ENCODE measurements at places on chromosomes 1 and 21.
A peak's percentile ranks its signal among the peaks of the same experiment; 100 is the strongest.

- DNase-seq, result no peak
These were observed 6.1 kb downstream of the ATAD3A start for GRCh38 chr1:1517973-1518620.

DNA sequence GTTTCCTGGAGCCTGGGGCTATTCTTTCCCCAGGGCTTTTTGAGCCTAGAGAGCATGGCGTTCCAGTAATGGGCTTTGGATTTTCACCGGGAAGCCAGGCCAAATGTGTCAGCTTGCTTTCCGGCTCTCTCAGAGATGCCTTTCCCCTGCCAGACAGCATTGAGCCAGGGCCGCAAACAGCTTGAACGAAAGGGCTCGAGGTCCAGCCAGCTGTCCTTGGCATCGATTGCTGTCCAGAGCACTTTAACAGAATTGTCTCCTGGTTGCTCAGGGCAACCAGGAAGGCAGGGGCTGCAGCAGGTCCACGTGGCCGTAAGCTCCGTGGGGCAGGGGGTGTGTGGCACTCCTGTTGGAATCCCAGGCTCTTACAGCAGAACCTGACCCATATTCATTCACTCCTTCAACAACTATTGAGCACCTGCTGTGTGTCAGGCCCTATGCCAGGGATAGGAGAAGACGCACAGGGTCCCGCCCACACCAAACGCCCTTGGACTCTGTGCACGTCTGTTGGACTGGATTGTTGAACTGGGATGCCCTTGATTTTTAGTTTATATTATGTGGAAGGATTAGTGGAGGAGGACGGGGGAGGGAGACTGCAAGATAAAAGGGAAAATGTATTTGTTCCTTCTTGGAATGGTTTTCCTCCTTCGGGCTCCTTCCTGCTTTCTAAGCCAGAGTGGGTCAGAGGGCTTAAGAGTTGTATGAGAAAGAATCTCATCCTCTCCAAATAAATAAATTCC lies 38.7 kb upstream of the EFHD2 start:
- DNase-seq, result no peak

DNA sequence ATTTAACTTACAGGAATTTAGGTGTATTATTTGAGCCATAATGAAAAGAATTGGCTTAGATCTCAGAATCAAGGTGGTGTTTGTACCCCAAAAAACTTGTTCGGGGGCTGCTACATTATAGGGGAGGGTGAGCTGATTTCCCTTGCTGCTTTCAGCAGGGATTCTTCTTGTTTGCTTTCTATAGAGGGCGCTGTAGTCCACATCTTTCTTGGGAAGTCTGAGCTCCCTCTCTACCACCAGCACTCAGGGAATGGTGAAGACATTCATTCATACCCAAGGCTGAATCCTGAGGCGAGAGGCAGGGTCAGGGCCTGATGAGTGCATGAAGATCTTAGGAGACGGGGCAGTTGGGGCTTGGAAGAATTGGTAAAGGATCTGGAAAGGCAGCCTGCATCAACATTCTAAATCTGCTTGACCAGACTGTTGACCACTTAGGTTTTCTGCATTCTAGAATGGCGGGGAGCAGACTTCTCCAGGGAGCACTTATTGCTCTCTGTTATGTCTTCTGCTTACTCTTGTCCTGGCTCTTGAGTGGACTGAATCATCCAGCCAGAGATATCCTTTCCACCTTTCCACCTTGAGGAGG lies 18.9 kb downstream of the SPATA46 start:
- peak; percentile 21 for DNase-seq

DNA sequence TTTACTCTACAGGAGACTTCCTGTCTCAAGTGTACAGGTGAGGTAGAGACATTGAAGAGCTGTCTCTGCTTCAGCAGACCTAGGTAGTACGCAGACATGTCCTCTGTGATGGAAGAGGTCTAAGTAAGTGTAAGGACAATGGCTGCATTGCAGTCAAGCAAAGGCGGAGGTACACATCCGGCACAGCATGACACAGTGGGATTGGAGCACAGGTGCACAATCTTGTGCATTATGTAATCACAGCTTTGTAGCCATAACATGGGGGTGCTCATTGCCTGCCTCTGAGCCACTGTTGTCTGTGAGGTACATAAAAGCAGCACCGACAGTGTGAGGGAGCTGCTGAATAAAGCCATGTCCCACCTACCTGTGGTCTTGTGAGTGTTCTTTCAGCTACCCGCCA lies 66.4 kb upstream of the CCDC190 start:
- no peak for DNase-seq

DNA sequence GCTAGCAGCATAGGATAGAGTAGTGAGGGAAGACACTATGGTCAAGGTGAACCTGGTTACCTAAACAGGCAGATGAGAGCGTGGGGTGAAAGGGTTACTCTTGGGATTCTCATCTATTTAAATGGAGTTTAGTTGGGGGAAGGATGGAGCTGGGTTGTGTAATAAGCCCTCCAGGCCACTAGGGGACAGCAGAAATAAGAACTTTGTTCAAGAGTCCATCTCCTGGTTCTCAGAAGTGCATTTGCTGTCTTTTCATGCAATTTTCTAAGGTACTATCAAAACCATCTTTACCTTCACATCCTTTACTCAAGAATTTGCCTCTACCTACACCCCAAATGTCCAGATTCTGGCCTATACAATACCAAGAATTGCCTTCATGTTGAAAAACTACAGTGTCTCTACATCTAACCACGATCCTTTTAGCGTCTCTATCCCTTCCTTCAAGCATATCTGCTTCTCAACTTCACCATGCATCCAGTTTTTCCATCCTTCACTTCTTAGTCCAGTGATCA lies 28.0 kb downstream of the SLAMF1 start:
- DNase-seq, result peak; percentile 99

DNA sequence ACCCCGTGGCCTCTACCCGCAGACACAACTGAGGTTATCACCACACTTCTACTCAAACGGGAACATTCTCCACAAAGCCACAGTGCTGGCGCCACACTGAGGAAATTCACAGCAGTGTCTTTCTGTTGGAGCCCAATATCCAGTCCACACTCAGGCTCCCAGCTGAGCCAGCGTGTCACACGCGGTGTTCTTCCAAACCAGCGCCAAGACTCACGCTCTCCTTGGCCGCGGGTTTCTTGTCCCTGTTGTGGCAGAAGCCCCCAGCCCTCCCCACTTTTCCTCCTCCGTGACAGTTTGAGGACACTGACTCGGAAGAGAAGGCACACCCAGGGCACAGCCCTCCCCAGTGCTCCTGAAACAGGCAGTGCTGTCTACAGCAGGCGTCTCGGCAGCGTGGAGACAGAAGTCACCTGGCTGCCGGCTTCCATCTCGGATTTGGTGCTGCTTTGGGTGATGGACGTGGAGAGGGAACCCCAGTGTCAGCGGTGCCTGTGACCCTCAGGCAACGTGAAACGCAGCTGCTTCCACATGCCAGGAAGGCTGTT lies 35.4 kb upstream of the AGPAT3 start:
- DNase-seq, result no peak

DNA sequence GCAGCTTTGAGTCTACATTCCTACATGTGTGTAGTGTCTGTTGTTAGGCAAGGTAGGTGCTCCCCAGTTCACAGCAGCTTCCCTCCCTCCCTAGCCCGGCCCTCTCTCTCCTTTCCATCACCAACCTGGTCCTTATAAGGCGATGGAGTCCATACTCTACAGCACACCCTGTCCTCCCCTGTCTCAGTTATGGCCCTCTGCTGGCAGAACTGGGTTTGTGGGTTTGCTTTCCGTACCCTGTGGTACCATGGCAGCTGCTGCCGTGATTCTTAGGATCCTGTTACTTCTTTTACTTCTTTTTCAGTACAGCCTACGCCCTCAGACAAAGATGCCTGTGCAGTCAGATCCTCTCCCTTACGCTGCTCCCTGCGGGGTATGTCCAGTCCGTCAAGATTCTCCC lies 31.7 kb downstream of the AK5 start:
- peak; percentile 4 for DNase-seq

DNA sequence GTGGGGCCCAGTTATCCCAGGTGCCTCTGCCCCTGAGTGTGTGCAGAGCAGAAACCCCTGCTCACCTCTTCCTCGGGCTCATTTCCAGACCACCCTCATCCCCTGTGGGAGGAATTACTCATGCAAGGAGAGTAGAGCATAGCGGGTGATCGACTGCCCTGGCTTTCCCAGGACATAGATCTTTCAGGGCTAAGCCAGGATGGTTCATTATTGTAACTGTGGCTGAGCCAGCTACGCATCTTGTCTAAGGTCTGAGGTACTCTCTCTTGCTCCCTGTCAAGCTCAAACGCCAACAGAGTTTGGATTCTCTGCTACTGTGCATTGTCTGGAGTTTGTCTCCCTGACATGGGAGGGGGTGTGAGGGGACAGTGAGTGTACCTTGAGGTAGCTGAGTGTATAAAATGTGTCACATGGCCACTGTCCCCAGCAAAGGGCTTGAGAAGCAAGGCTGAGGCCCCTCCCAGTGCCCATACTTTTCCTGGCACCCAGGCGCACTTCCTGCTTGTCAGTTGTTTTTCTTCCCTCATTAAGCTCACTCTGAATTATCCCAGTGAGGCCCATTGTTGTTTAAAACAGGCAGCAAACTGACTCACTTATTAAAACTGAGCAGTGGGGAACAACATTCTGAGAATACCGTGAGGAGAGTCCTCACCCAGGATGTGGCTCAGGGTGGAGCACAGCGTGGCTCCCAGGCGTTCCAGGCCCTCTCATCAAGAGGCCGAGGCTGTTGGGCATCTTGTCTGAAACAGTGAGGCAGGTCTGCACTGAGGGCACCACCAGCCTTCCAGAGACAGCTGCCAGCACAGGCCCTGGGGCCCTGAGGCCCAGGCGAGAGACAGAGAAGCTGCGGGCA lies 92.9 kb downstream of the LAMC2 start:
- no peak for DNase-seq

GRCh38 chr1:1624443-1625403 lies 7.2 kb upstream of the MMP23B start:
- peak; percentile 58 for DNase-seq

DNA sequence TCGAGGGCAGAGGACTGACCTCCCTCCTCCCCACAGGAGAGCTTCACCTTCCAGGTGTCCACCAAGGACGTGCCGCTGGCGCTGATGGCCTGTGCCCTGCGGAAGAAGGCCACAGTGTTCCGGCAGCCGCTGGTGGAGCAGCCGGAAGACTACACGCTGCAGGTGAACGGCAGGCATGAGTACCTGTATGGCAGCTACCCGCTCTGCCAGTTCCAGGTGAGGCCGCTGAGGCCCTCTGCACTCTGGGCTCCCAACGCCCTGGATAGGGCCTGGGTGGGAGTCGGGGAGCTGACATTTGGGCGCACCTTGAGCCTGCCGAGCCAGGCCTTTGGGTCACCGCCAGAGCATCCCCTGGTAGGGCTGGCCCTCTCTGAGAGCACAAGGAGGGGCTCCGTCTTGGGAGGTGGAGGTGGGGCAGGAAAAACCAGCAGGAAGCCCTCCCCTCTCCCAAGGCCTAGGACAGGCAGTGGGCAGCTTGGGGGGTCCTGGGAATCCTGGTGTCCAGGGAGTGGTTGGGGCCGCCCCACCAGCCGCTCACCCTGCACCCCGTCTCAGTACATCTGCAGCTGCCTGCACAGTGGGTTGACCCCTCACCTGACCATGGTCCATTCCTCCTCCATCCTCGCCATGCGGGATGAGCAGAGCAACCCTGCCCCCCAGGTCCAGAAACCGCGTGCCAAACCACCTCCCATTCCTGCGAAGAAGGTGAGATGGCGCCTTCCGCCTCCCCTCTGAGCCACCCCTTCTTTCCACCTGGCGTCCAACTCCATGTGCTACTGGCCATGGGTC lies 65.1 kb downstream of the PIK3CD start:
- no peak for DNase-seq

GRCh38 chr1:227260433-227260832 lies 57.9 kb downstream of the CDC42BPA start:
- no peak for DNase-seq

DNA sequence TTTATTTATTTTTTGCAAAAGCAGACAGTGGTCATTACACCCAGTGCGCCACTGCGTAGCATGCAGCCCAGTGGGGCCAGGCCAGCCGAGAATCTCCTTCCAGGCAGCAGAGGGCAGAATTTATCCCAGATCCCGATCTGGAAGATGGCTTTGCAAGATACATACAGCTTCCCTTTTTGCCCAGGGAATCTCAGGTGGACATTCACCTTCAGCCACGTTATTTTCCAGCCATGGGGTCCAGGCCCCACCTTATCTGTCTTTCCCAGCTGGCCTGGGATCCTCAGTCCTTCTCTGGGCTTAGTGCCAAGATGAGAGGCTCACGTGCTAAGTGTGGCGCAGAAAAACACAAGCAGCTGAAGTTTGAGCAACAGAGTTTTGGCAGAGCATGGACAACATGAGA lies 123.6 kb downstream of the AJAP1 start:
- no peak for DNase-seq

DNA sequence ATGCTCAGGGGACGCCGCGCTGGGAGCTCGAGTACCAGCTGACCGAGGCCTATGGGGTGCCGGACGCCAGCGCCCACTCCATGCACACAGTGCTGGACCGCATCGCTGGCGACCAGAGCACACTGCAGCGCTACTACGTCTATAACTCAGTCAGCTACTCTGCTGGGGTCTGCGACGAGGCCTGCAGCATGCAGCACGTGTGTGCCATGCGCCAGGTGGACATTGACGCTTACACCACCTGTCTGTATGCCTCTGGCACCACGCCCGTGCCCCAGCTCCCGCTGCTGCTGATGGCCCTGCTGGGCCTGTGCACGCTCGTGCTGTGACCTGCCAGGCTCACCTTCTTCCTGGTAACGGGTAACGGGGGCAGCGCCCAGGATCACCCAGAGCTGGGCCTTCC lies 1.3 kb upstream of the XKR8 start:
- DNase-seq, result no peak

- no peak for DNase-seq
These were observed 13.4 kb downstream of the EPRS1 start for GRCh38 chr1:220032911-220033310.

DNA sequence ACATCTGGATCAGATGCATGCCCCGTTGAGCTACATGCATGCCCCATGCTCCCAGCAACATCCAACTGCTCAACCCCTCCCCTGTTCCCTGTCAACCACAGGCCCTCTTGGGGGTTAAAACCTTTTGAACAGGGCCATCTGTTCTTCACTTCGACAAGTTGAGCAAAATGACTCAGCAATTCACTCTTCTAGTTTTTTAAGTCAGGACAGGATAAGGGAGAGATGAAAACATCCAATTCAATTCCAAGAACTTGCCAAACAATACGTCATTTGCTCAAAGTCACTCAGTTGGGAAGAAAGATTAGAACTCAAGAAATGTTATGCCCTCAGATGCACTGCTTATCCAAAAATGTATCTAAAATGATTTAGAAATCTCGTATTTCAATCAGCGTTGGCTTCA lies 46.1 kb upstream of the MTF2 start:
- peak; percentile 78 for DNase-seq

DNA sequence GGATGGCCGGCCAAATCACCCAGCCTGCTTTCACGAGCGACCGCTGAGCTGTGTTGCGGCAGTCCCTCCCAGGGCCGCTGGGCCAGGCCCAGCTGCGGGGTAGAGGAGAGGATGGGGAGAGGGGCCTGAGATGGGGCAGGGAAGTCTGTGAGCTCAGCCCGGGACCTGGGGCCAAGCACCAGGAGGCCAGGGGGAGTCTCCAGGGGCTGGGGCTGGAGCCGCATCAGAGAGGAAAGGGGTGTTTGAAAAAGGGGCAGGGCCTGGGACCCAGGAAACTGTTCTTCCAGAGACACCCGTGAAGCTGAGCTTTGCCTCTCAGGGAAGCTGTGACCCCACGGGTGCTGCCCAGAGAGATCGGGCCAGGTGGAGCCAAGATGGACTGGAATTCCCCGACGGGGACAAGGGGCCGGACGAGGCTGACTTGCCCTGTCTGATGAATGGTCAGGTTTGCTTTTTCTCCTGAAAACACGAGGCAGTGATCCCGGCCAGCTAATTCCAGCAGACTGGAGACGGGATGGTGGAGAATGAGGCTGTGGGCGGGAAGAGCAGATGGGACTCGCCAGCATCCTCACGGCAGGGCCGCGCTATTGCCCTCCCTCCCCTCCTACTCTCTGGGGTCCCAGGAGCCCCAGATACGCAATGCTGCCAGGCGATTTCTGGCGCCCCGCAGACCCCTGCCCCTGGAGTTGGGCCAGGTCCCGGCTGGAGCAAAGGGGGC lies 40.3 kb upstream of the COL18A1 start:
- DNase-seq, result no peak

All from NCI-H1694 (cell line).